ENCODE measurements at places on chromosomes 7 and 10. TPM values are rescaled to one million over a fixed set of nuclear protein-coding genes. Genes with fewer than 3 reads are reported as not detected.

Gene ATG9B
- 7.6 TPM for total RNA-seq

Gene CYP2C9
- not detected for total RNA-seq

Gene HK1
- total RNA-seq: 107 TPM

Gene SLC13A1
- total RNA-seq: not detected

Gene PAX4
- not detected for total RNA-seq

Gene MRC1
- total RNA-seq: 2.8 TPM

Gene TAS2R41
- not detected for total RNA-seq

Gene H2BK1
- total RNA-seq: not detected

Gene IFIT3
- total RNA-seq: 19.7 TPM

Gene SPDYE2B
- total RNA-seq: not detected

Gene PIP
- not detected for total RNA-seq

Gene PVRIG
- not detected for total RNA-seq

Gene CASTOR2
- total RNA-seq: 91.8 TPM

Gene TAS2R5
- 4.5 TPM for total RNA-seq

Gene CCL24
- not detected for total RNA-seq

Gene ADIRF
- 76.2 TPM for total RNA-seq

Gene FAM25C
- total RNA-seq: not detected

Gene SFRP5
- 1.3 TPM for total RNA-seq

Gene AKR1C4
- total RNA-seq: not detected
